DND-41 (cell line): ENCODE measurements at places on chromosomes 2 and 18.

GRCh38 chr18:68965817-68966216, 167.9 kb downstream of the CCDC102B start:
- H3K27ac ChIP-seq = no peak overlapping the region
- no peak for DNase-seq
- H3K27me3 ChIP-seq = no peaks in the 10 kb centered on the region
- no peaks in the 10 kb centered on the region for H3K4me1 ChIP-seq

DNA sequence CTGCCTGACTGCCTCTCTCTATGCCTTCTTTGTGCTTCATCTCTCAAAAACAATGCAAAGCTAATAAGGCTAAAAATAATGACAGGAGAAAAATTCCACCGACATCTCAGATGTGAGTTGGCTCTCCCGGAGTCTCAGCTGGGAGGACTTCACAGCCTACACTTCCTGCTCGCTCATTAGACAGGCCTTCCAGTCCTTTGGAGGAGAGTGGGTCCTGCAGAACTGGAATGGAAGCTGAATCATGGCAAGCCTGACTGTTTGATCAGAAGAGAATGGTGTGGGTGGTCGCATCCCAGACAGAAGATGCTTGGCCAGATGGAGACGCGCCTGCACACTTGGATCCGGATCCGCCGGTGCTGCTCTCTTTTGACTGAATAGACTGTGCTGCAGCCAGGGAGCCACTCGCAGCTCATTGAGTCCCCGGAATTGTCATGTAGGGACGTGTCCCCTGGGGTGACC, 49.7 kb downstream of the TRIB2 start:
- H3K4me1 ChIP-seq = no peaks in the 10 kb centered on the region
- no peaks in the 10 kb centered on the region for H3K27me3 ChIP-seq
- H3K27ac ChIP-seq = no peak overlapping the region
- no peak overlapping the region for H3K4me3 ChIP-seq

- DNase-seq = no peak
- no peaks in the 10 kb centered on the region for H3K36me3 ChIP-seq
- no peak overlapping the region for H3K4me3 ChIP-seq
- H3K27ac ChIP-seq = no peak overlapping the region
Observed at GRCh38 chr18:38497266-38497665, 931.7 kb upstream of the CELF4 start.

- H3K4me1 ChIP-seq = no peaks in the 10 kb centered on the region
- no peak overlapping the region for H3K4me3 ChIP-seq
- no peak for DNase-seq
- H3K27ac ChIP-seq = no peak overlapping the region
- peaks cover 3% of the 10 kb centered on the region for H3K27me3 ChIP-seq
Observed at GRCh38 chr2:30127016-30127893, 19.6 kb upstream of the YPEL5 start.

- no peak for DNase-seq
- no peaks in the 10 kb centered on the region for H3K4me1 ChIP-seq
Observed at GRCh38 chr2:171235262-171235881, 74.7 kb upstream of the TLK1 start.
